Erythroblast (primary cell): ENCODE measurements at places on chromosomes 2 and 18.

DNA sequence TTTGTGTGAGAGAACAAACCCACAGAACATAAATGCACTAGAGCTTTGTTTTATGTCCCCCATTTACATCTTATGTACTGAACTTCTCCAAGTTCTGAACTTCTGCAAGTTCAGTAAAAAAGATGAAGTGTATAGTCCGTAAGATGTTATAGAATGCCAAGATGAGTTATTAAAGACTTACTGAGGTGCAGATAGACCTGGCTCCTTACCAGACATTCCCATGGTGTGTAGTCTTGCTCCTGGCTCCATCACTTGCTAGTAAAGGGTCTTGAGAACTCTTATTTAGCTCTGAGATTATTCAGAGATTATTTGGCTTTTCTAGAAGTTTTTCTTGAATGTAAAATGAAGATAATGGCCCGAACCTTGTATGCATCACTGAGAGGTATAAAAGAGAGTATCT is 16.8 kb downstream of the GULP1 start:
- no peak for DNase-seq

DNA sequence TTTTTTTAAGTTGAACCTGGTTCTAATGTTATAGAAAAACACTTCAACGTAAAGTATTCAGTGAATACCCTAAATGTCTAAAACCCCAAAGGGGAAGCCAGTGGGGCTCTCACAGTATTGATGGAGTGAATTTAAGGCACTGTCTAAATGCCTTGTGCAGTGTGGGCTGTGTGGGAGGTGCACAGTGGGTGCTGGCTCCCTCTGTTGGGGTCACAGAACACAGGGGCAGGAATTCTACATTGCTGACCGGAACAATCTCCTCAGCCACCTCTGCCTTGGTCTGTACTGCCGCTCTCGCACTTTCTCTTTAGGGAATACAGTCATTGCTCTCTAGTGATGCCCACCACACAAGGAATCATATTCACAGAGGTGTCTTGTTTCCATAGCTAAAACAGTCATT is 45.4 kb downstream of the SPRED2 start:
- DNase-seq = no peak

- no peak for DNase-seq
Observed at GRCh38 chr2:190786404-190787166, 94.0 kb upstream of the GLS start.

GRCh38 chr18:62030091-62030985 is 137.5 kb upstream of the RNF152 start:
- no peak for DNase-seq

- DNase-seq = no peak
Observed at GRCh38 chr2:106631281-106631680, 144.1 kb downstream of the CD8B2 start.

- no peak for DNase-seq
Observed at GRCh38 chr2:31979956-31980355, 30.9 kb downstream of the MEMO1 start.

DNA sequence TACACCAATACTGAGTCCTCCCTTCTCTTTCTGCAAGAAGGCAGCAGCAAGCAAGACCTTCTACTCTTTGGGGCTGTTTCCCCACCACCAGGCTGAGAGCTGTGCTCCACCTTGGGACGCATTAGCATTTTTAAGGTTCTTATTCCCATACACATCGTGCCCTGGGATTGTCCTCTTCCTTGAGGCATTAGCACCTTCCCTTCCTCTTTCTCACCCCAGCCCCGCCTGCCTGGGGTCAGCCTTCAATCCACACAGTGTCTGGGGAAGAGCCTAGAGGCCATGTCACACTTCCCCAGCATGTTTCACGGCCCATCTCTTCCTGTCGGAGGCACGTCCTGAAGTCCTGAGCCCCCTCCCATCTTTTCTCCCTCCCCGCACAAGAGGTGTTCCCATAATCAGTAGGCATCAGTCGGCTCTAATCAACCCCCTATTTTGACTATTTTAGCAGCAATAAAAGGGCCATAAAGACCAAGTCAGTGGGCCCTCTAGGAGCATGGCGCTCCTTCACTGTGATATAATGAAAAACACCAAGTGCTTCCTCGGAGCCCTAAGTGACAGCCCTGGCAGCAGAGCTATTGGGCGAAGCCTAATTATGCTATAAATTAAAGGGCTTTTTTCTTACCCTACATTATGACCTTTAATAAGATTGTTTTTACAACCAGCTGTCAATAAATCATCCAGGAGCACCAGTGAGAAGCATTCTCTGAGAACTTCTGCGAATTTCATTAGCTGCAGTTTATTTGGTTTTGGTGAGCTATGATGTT is 55.0 kb upstream of the PKDCC start:
- DNase-seq = no peak

DNA sequence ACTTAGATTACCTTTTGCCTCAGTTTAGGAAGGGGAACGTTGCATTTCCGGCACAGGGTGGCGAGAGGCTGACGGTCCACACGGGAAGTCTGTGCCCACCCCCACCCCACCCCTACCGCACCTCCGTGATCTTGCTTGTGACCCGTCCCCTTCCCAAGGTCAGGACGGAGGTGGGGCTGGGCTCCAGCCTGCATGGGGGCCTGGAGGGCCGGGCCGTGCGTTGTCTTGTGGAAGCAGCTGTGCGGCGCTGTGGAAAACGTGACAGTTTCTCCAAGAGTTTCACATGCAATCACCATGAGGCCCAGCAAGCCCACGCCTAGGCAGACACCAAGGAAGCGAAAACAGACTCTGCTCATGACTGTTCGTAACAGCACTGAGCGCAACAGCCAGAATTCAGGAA is 76.8 kb upstream of the HDAC4 start:
- no peak for DNase-seq
